ENCODE measurements at places on chromosomes 12 and 14. TPM values are rescaled to one million over a fixed set of nuclear protein-coding genes. Genes with fewer than 3 reads are reported as not detected.

- DNase-seq = peak; percentile 98
Measured at GRCh38 chr14:68548194-68549076, 244.4 kb downstream of the ZFP36L1 start.

The KERA gene
- total RNA-seq = not detected

GRCh38 chr12:54421879-54422250 lies 2.8 kb upstream of the ITGA5 start:
- no peak for DNase-seq

- no peak for DNase-seq
Measured at GRCh38 chr12:67446716-67447115, 177.6 kb downstream of the CAND1 start.

DNA sequence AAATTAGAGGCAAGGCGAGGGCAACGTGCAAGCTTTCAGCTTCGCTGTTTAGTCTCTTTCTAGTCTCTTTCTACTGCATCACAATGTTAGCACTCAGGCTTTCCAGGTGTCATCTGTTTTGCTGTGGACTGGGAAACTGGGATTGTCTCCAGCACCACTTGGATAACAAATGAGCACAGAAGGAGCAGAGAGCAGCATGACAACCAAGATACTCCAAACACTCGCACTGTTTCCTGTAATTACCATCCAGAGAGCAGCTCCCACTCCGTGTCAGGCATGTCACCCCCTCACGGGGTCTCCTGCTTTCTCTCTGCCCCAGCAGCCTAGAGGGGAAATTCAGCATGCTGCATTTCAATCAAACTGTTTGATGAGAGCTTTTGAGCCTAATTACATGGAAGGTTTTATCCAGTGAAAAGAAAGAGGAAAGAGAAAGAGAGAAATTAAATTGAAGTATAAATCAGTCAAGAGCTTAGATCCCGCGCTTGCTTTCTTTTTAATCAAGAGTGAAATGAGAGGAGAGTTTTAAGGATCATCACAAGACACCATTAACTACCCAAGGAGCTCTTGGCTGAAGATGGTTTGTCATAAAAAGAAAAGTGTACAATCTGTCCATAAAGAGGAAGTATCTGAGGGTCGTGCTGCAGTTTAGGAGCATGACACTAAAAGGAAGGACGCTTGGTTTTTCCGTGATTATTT lies 917.7 kb downstream of the DIO2 start:
- DNase-seq = no peak

GRCh38 chr12:41365653-41366171 lies 177.6 kb downstream of the PDZRN4 start:
- no peak for DNase-seq

- DNase-seq = no peak
Measured at GRCh38 chr12:41940571-41940970, 204.1 kb downstream of the GXYLT1 start.

The TUBA1C gene
- total RNA-seq = 1,346 TPM

The OAS2 gene
- 2.9 TPM for total RNA-seq

The BICDL1 gene
- total RNA-seq = not detected

DNA sequence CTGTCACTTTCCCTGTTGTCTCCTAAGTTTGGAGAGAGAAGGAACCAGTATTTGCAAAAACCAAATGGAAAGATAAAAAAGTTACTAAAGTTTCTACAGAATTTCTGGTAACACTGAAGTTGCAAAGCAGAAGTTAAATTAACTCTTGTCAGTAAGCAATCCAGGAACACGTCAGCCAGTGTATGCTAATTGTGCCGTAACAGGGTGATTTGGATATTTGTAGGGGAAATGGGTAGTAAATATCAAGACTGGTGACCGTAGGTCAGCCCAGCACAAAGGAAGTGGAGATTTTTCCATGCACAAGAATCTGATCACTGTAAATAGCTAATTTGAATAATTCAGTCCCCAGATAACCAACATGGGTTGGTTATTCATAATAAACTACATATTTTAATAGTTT lies 2.3 kb downstream of the CDKN1B start:
- peak; percentile 41 for DNase-seq

DNA sequence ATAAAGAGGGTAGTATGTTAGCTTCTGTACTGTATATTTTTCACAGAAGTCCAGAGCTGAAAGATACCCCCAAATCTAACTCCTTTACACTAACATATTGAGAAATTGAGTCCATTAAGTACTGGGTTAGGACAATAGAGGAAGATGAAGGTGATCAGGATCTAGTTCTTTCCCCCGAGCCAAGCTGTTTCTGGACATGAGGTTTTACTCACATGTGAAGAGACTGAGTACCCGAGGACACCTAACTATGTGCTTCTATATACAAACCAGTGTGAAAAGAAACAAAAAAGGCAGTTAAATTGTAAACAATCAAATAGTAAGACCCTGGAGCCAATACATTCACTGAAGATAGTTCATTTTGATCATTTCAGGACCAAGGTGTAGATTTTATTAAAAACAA lies 3.8 kb upstream of the TRHDE start:
- no peak for DNase-seq

- DNase-seq = no peak
Measured at GRCh38 chr12:88225776-88226175, 83.7 kb downstream of the TMTC3 start.

DNA sequence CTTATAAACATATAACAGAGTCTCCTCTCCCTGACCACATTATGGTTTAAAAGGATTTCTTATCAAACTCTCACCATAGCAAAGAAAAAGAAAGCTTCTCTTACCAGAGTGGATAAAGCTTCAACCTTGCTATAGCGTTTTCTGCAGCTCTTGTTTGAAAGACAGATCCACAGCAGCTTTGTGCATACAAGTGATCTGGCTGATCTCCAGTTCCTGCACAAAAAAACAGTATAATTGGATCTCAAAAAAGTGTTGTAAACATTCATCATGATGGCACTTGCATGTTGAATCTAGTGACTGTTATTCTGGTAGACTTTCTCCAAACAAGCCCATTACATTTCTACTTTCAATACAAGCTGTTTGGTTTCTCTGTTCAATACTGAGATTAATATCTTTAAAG lies 178.9 kb upstream of the MGAT4C start:
- DNase-seq = no peak

DNA sequence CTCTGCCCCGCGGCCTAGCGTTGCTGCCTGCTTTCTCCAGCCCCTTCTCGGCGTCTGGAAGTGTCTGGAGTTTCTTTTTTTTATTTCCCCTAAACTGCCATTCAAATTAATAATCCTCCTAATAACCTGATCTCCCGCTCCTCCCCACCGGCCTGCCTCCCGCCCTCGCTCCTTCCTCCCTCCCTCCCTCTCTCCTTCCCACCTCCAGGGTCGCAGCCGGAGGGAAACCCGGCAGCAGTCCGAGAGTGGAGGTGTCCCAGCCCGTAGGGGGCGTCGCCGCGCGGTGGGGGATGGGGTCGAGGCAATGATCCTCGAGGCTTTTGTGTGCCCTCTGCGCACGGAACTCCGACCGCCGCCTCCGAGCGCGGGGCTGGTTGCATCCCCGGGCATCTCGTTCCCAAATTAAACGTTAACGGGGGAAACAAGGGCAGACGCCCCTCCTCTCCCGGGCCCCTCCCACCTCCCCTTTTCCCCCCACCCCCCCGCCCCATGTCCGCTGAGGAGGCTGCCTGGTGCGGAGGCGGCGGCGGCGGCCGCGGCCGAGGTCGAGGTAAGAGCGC lies 1.0 kb upstream of the SOCS2 start:
- DNase-seq = peak; percentile 44

- no peak for DNase-seq
Measured at GRCh38 chr12:64687816-64688215, 71.4 kb downstream of the GNS start.

GRCh38 chr14:56414236-56414635 lies 165.4 kb upstream of the TMEM260 start:
- DNase-seq = no peak

DNA sequence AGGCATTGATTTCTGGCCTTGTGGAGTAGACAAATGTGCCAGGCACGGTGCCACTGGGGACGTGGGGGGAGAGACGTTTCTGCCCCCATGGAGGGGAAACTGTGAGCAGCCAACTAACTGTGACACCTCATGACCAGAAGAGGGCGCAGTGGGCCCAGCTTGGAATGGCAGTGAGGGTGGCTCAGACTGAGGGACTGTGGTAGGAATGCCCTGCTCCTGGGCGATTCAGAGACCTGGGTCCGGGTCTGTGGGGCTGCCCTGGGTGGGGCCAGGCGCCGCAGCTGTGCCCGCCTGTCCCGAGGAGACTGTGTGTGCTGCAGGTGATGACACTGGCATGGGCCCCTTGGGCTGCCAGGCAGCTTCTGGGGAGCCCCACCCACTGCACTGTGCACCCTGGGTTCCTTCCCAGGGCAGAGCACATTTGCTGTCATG lies 60.6 kb downstream of the SLC25A47 start:
- DNase-seq = peak; percentile 54

The RD3L gene
- not detected for total RNA-seq
